Activated naive CD8-positive, alpha-beta T cell treated with anti-CD3 and anti-CD28 coated beads for 36 hours (primary cell): ENCODE measurements at places on chromosomes 1 and 21.

GRCh38 chr1:151703813-151704212 is 12.8 kb downstream of the CELF3 start:
- no peaks in the 10 kb centered on the region for H3K27me3 ChIP-seq
- H3K36me3 ChIP-seq, result peaks cover 3% of the 10 kb centered on the region
- no peak for DNase-seq
- no peak overlapping the region for H3K4me3 ChIP-seq

DNA sequence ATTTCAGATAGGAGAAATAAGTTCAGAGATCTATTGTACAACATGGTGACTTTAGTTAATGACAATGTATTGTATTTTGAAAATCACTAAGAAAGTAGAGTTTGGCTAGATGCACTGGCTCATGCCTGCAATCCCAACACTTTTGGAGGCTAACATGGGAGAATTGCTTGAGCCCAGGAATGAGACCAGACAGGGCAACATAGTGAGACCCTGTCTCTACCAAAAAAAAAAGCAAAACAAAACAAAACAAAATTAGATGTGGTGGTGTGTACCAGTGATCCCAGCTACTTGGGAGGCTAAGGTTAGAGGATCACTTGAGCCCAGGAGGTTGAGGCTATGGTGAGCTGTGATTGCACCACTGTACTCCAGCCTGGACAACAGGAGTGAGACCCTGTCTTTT is 27.2 kb downstream of the IVNS1ABP start:
- no peaks in the 10 kb centered on the region for H3K27me3 ChIP-seq
- peaks cover 17% of the 10 kb centered on the region for H3K4me1 ChIP-seq
- H3K4me3 ChIP-seq, result no peak overlapping the region
- DNase-seq, result no peak

GRCh38 chr1:107659961-107660360 is 305.0 kb downstream of the VAV3 start:
- H3K4me1 ChIP-seq, result no peaks in the 10 kb centered on the region
- no peaks in the 10 kb centered on the region for H3K36me3 ChIP-seq
- no peaks in the 10 kb centered on the region for H3K27me3 ChIP-seq

DNA sequence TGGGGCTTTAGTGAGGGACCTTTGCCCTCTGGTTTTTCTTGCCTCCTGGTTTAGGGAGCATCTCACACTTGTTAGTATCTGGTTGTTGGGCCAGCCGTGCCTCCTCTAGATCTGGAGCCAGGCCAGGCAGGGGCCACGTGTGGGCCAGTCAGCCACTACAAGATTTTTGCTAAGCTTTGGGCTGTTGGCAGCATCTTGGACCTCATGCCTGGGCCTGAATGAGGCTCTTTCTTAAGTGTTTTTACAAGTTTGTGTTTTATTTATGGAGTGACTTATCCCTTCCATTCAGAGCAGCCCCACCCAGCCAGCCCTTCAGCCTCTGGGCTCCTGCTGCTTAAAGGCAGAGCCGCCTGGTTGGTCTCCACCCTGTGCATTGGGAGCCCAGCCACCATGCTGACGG is 1.6 kb upstream of the SH3BGRL3 start:
- peak overlapping the region; percentile 20 for H3K4me3 ChIP-seq
- peaks cover 57% of the 10 kb centered on the region for H3K36me3 ChIP-seq
- H3K27me3 ChIP-seq, result no peaks in the 10 kb centered on the region
- H3K27ac ChIP-seq, result peak overlapping the region; percentile 96
- DNase-seq, result no peak

DNA sequence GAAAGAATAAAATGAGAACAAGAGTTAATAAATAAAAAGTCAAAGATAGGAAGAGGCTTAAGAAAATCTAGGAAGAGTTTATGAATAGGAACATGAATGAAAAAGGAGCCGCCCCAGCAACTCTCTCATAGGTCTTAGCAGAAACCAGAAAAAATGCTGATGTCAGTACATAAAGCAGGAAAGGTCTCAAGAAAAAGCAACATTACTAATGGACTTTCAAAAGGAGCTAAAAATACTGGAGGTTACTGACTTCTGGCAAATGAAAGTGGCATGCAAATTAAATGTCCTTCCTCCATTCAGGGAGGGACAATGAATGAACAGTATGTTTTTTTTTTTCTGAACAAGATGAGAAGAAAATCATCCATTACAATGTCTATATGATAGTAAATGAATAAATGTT is 387.6 kb downstream of the BRINP2 start:
- no peak for DNase-seq
- no peak overlapping the region for H3K4me3 ChIP-seq
- no peak overlapping the region for H3K27ac ChIP-seq
- H3K27me3 ChIP-seq, result no peaks in the 10 kb centered on the region
- H3K4me1 ChIP-seq, result no peaks in the 10 kb centered on the region

DNA sequence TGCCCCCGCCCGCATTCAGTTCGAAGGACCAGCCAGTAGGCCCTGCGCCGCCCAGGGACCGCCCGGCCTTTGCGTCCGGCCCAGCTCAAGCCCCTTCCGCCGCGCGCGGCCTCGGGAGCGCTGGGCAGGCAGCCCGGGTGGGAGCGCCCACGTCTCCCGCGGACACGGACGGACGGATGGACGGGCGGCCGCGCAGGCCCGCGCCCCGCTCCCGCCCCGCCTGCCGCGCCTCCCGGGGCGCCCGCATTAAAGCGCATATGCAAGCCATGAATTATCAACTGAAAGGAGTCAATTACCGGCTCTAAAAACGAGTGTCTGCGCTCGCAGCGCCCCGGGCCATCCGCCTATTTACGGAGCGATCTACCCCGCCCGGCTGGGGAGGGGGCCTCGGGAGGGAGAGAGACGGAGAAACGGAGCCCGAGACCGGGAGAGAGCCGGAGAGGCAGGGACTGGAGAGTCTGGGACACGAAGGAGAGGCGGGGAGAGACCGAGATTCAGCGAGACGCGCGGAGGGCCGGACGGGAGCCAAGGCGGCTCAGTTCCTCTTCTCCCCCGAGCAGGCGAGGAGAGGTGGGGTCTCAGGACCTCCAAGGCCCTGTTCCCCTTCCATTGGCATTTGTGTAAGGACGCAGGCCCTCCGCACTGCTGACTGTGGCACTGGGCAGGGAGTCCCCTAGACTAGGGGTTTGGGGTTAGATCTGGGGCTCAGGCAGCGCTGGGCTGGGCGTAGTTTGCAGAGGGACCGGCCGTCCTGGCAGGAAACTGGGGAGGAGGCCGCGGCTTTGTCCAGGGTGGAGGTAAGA is 41.3 kb upstream of the DMBX1 start:
- no peak overlapping the region for H3K4me3 ChIP-seq
- DNase-seq, result no peak
- peaks cover 70% of the 10 kb centered on the region for H3K27me3 ChIP-seq
- H3K4me1 ChIP-seq, result peaks cover 9% of the 10 kb centered on the region
- no peaks in the 10 kb centered on the region for H3K36me3 ChIP-seq

DNA sequence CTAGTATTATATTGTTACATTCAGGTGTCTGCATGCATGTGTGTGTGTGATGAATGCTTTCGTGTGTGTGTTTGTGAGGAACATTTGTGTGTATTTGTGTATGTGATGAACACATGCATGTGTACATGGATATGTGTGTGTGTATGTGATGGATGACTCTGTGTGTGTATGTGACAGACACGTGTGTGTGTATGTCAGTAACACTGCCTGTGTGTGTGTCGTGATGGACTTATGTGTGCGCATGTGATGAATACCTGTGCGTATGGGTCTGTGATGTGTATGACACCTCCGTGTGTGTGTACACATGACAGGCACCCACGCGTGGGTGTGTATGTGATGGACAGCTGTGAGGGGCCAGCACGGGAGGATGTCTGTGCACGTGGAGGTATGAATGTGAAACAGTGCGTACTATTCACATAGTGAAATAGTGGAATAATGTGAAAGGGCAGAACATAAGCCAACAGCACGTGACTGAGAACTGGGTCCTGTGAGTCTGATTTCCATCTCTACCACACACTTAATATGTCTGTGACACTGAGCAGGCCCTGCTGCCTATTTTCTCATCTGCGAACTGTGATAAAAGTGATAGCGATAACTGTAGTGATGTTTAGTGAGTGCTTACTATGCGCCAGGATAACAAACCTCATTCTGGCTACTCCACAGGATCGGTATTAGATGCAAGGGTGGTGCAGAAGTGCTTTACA is 41.8 kb upstream of the CSF3R start:
- H3K4me3 ChIP-seq, result no peak overlapping the region
- H3K4me1 ChIP-seq, result peaks cover 3% of the 10 kb centered on the region
- DNase-seq, result no peak
- H3K27me3 ChIP-seq, result no peaks in the 10 kb centered on the region

GRCh38 chr1:157136133-157136532 is 2.1 kb downstream of the ETV3 start:
- H3K36me3 ChIP-seq, result peaks cover 58% of the 10 kb centered on the region
- no peak overlapping the region for H3K27ac ChIP-seq
- peaks cover 86% of the 10 kb centered on the region for H3K4me1 ChIP-seq

GRCh38 chr1:78834201-78834741 is 172.3 kb downstream of the ADGRL4 start:
- H3K4me1 ChIP-seq, result peaks cover 19% of the 10 kb centered on the region
- no peak for DNase-seq
- H3K27me3 ChIP-seq, result no peaks in the 10 kb centered on the region
- H3K4me3 ChIP-seq, result no peak overlapping the region
- no peaks in the 10 kb centered on the region for H3K36me3 ChIP-seq
